Nephron progenitor cell (in vitro differentiated cells): ENCODE measurements at places on chromosomes 2 and 18.

GRCh38 chr2:95004711-95005110, 20.8 kb upstream of the MAL start:
- no peak for DNase-seq

DNA sequence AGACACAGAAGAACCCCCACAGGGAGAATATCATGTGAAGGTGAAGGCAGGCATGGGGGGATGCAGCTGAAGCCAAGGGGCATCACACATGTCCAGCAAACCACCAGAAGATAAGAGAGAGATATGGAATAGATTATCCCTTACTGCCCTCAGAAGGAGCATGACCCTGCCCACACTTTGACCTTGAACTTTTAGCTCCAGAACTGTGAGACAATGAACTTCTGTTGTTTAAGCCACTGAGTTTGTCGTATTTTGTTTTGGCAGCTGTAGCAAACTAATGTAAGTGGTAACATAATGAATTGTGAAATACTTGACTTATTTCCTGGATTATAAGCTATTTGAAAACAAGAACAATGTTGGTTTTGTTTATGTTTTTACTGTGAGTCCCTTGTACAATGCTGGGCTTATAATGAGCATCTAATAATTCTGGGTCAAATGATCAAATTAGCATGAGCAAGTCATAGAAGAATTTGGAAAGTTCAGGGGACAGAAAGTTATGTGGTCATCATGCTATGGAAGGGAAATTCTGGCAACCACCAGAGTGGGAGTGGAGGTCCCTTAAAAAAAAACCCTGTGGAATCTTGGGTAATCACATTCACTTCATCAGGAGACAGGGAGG, 541.0 kb upstream of the KLHL29 start:
- DNase-seq = no peak

DNA sequence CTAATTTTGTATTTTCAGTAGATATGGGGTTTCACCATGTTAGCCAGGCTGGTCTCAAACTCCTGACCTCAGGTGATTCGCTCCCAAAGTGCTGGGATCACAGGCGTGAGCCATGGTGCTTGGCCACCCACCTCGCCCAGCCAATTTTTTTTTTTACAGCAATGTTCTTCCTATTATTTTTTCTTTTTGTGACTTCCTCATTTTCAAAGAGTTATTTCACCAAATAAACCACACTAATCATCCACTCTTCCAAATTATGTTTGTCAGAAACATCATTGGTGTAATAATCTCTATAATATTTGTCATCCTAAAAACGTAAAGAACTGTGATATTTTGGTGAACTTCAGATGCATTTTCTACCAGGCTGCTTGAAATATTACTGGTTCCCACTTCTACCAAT, 16.3 kb upstream of the PDCL3 start:
- DNase-seq = no peak

DNA sequence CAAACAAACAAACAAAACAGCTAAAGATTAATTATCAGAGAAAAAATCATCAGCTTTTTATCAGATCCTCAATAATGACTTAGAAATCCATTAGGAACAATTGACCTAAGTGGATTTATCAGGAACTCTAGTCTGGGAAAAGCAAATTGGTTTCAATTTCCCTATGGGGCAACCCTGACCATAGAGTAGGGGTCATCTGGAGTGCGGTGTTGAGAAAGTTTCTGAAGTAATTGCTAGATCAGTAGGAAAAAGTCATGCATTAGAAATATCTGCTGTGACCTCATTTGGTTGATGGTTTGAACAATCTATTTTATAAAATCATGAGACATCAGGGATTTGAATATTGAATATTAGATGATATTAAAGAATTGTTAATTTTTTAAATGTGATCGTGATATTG, 507.9 kb downstream of the TXNL1 start:
- no peak for DNase-seq

GRCh38 chr2:113230531-113230930, 48.2 kb downstream of the PAX8 start:
- DNase-seq = no peak

GRCh38 chr2:239523954-239524330, 123.1 kb upstream of the HDAC4 start:
- no peak for DNase-seq

GRCh38 chr2:136334967-136335366, 217.0 kb upstream of the CXCR4 start:
- no peak for DNase-seq

GRCh38 chr2:67445652-67446268, 48.6 kb downstream of the ETAA1 start:
- DNase-seq = no peak

DNA sequence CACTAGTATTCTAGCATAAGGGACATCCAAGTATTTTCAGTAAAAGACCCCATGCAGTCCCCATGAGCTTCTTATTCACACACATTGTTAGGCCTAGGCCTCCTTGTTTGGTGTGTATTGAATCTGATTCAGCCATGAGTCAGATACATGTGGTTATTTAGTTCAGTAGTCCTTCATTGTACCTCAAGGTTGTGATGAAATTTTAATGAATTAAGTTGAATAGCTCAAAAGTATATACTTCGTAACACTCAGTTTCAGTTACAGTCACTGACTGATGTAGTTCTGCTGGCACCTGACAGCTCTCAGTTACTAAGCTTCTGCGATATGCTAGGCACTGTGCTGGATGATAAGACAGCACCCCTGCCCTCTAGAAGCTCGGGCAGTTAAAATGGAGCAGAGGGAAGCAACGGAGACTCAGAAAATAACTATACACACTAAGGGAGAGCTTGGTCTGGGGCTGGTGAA, 86.4 kb downstream of the XRCC5 start:
- no peak for DNase-seq

- no peak for DNase-seq
Observed at GRCh38 chr2:207734264-207734635, 22.8 kb downstream of the CCNYL1 start.

DNA sequence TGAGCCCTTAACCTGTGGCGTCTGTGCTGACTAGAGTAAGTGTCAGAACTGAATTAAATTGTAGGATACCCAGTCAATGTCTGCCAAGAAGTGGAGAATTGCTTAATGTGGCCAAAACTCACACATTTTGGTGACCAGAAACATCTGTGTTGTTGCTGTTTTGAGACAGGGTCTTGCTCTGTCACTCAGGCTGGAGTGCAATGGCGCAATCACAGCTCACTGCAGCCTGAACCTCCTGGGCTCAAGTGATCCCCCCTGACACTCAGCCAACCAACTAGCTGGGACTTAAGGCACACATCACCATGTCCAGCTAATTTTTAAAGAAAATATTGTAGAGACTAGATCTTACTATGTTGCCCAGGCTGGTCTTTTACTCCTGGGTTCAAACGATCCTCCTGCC, 34.4 kb upstream of the RTN4 start:
- no peak for DNase-seq

DNA sequence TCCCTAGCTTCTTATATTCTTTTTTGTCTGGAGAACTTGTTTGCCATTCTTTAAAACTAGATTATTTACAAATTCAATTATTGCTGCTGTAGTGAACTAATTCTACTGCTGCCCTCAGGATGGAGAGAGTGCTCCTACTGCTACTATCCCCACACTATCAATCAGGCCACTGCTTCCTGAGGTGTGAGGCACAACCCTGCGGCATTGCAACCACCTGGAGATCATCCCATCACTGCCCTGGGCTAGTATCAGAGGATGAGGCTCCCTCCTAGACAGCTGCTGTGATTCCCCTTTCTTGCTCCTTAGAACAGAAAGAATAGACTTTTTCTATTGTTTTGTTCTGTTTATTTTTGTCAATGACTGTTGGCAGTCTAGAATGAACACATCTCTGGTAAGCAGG, 146.6 kb downstream of the CDH19 start:
- no peak for DNase-seq

GRCh38 chr2:207153266-207153975, 12.3 kb downstream of the KLF7 start:
- no peak for DNase-seq
